ENCODE measurements at places on chromosomes 7 and 10. TPM values are rescaled to one million over a fixed set of nuclear protein-coding genes. Genes with fewer than 3 reads are reported as not detected.

The ZNF800 gene
- polyA plus RNA-seq = 10.2 TPM

The GSTK1 gene
- polyA plus RNA-seq = 92.9 TPM

The MMP21 gene
- polyA plus RNA-seq = 0.04 TPM

The TMEM176B gene
- polyA plus RNA-seq = not detected

The SPDYE11 gene
- polyA plus RNA-seq = not detected
